Stimulated activated CD4-positive, alpha-beta T cell treated with anti-CD3 and anti-CD28 coated beads, Interleukin-1b, Interleukin-23, amount 100 ng/mL, for 1 hour (primary cell): ENCODE measurements at places on chromosomes 11 and 22.

GRCh38 chr11:68978626-68978930, 2.2 kb downstream of the MRGPRD start:
- DNase-seq: no peak

GRCh38 chr11:59223611-59224010, 10.9 kb upstream of the MPEG1 start:
- no peak for DNase-seq

DNA sequence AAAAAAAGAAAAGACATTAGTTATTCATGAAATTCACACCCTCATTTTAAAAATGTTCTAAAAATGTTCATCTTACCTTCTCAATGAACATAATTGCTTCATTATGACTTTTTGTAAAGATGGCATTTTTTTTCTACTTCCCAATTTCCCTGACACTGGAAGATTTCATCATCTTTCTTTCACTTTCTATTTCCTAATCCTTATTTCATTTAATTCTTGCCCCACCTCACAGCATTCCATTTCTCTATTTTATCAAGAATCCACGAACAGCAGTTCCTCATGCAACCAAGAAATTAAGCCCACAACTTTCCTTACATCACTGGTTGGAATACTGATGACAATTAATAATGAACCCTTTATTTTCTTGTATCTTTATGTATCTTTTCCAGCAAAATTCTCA, 1.9 kb downstream of the PATL1 start:
- no peak for DNase-seq

GRCh38 chr22:20256027-20256426, 12.1 kb downstream of the RTN4R start:
- no peak for DNase-seq

- DNase-seq: no peak
These were observed 7.1 kb upstream of the NHERF4 start for GRCh38 chr11:119178166-119178680.

DNA sequence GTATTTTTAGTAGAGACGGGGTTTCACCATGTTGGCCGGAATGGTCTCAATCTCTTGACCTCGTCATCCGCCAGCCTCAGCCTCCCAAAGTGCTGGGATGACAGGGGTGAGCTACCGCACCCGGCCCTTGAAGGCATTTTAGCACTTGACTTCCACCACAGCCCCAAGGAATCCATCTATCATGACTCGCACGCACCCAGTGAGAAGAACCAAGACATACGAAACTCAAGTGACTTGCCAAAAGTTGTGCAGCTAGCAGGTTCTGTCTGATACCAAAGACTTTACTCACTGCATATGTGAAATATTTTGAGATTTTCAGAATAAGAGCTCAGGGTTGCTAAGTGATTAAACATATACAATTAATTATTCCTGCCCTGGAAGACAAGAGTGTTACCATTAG, 21.0 kb downstream of the FLI1 start:
- DNase-seq: no peak

DNA sequence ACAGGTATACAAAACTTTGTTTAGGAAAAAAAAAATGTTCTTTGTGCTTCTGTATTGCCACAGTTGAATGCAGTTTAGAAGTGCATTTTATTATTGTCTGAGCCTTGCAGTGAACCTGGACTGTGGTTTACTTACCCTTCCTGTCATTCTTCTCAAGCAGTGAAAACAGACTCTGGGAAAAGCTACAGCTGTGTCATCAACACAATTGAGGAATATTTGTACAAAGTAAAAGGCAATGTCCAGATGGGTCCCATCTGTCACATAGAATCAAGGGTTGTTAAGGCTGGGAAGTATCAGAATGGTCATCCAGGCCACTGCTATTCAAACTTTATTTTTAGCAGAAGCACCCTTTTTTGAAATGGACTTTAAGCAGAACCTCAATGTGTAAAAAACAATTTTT, 73.3 kb downstream of the TRIM44 start:
- DNase-seq: no peak

DNA sequence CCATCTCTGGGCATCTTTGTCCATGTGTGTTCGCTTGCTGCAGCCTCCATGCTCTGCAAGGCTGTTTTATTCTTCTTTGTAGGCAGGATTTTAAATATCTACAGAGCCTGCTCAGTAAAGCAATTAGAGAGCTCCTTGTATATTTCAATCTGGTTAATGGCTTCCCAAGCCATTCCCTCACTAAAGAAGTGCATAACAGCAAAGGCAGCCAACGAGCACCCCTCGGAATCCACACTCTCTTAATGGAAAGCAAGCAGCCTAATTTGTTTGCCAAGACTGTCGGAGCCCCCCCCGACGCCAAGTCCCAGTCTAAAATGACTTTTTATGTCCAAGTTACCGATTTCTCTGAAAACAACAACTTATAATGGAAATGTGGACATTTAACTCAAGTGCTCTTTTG, 123.6 kb downstream of the ARL14EP start:
- no peak for DNase-seq

- no peak for DNase-seq
These were observed 66.9 kb downstream of the GAB2 start for GRCh38 chr11:78350646-78351165.

DNA sequence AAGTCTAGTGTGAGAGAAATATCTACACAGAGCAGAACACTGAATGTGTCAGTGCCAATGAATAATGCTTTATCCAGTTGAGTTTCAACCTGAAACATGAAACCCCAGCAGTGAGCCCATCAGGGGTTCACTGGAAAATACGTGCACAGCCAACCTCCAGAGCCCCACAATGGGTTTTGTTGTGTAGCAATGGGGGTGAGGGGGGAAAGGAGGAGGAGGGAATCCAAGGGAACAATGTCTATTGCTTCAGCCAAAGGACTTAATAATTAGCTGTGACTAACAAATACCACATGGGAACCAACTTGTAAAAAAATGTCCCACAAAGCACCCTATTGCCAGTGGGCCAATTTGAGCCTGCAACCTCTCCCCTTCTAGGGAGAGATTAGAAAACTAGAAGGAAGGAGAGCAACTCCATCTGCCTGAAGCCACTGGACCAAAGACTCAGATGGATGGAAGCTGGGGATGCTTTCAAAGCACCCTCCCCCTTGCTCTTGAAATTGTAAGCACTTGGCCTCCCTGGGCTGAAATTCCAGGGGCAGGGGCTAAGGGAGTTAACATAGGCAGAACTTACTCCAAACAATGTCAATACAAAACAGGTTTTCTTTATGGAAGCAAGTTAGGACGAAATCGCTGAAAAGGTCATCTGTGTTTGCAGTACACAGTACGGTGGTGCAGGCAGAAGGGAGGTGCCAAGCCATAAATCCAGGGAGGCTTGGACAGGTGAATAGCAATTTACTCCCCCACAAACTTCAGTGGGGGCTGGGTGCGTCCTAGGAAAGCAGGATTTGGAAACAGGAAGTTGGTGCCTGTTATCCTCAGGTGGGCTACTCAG, 99.8 kb downstream of the ARL14EP start:
- no peak for DNase-seq

- DNase-seq: no peak
These were observed 29.7 kb downstream of the GNB1L start for GRCh38 chr22:19824926-19825339.

DNA sequence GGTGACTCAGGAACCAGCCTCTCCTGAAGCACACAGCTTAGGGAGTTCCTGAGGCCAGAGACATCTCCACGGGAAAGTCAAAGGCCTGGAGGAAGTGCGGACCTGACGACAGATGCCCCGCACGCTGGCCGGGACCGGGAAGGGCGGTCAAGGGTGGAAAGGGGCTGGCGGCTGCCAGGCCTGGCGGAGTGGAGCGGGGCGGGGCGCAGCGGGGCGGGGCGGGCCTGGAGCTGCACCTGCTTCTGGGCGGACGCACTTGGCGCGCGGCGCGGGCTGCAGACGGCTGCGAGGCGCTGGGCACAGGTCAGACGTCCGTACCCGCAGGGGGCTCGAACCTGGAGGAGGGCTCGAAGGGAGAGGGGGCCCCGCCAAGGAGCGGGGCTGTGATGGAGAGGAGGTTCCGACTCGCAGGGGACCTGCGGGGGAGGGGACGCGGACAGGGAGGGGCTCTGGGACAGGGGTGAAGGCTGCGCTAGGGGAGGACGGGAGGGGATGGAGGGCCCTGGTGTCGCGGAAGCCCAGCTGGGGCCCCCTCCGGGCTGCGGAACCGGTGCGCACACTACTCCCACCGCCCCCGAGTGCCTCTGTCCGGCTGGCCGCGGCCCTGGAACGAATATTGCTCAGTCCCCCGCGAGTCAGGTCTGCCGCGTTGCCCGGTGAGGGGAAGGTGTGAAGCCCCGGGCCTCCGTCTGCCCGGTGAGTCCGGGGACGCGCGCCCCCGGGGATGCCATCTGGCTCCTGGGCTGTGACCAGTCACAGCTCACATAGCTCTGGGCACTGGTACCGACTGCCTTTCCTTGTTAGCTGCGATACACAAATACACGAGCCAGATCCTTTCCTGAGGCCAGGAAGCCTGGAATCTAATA, at the start of gene TMEM45B:
TSS of gene TMEM45B (plus strand) at position 253 of the 866 bp plus-strand sequence. CDS start 36,635 bp downstream, outside the sequence.
- no peak for DNase-seq

- no peak for DNase-seq
These were observed 631 bp upstream of the C22orf39 start for GRCh38 chr22:19448076-19448607.

DNA sequence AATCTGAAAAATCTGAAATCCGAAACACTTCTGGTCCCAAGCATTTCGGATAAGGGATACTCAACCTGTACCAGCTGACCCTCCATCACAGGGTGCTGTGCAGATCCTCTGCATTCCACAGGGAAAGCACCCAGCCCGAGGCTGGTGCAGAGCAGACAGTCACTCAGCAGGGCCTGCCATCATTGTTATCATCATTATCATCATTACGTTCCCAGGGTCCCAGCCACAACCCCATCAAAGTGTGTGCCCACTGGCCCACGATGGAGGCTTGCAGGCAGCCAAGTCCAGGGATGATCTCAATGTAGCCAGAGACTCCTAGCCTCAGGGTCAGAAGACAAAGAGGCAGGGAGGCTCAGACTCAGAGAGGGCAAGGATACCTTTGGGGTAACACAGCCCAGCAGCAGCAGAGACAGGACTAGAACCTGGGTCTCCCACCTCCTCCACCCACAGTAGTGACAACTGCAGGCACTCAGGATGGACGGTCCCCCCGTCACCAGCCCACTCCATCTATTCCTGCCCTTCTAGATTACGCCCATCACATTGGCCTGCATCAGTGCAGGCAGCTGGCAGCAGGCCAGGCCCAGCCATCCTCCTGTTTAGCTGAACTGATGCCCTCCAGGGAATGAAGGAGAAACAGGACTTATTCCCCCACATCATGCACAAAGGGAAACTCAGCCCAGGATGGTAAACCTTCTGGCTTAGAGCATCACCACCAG, 10.3 kb downstream of the GAL3ST1 start:
- no peak for DNase-seq

- no peak for DNase-seq
These were observed 148.1 kb downstream of the WNT7B start for GRCh38 chr22:45828841-45829240.

DNA sequence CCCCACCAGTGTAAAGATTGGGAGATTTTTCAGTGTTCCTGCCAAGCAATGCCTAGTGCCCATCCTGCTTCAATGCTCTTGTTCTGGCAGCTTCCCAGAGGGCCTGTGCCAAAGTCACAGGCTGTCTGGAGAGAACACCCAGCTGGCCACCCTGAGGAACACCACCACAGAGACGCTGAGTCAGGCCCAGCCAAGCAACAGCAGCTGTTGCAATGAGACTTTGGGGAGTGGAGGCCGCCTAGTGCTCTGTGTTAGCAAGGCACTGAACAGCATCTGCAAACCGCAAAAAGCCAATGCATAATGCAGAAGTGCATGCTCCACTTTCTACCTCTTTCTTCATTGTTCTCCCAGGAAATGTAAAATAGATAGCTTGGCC, 168.1 kb downstream of the NXPE2 start:
- DNase-seq: no peak

GRCh38 chr11:125036933-125037332, 26.2 kb upstream of the SLC37A2 start:
- no peak for DNase-seq

DNA sequence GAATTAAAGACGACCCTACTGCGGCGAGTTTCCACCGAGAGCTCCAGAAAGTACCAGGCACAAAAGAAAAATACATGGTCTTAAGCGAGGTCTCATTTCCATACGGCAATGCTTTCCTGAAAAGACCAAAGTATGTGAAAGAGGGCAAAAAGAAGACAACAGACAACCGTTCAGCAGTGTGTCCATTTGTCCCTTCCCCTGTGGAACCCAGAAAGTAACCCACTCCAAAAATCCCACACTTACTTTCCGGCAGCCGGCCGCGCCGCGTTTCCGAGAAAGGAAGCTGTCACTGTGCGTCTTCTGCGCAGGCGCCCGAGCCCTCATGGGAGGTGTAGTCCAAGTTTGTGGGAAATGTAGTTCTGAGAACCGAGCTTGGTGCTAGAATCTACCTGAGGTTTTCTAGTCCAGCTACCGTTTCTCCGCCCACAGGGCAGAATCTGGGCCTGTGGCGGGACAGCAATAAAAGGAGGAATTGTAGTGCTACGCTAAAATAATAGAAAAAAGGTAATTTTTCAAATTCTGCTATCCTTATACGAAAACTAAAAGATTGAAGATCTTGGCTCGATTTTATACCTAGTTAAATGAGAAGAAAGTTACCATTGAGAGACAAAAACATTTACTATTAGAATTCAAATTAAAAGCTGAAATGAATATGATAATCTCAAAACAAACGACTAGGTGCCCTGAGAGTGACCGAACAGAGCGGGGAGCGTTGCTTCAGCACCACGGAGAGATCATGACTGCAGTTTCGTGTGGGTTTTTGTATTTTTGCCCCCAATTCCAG, at the start of gene PUS3:
TSS of gene PUS3 (minus strand) at position 280 of the 784 bp plus-strand sequence. CDS start 6,922 bp downstream, outside the sequence.
- peak; percentile 63 for DNase-seq

DNA sequence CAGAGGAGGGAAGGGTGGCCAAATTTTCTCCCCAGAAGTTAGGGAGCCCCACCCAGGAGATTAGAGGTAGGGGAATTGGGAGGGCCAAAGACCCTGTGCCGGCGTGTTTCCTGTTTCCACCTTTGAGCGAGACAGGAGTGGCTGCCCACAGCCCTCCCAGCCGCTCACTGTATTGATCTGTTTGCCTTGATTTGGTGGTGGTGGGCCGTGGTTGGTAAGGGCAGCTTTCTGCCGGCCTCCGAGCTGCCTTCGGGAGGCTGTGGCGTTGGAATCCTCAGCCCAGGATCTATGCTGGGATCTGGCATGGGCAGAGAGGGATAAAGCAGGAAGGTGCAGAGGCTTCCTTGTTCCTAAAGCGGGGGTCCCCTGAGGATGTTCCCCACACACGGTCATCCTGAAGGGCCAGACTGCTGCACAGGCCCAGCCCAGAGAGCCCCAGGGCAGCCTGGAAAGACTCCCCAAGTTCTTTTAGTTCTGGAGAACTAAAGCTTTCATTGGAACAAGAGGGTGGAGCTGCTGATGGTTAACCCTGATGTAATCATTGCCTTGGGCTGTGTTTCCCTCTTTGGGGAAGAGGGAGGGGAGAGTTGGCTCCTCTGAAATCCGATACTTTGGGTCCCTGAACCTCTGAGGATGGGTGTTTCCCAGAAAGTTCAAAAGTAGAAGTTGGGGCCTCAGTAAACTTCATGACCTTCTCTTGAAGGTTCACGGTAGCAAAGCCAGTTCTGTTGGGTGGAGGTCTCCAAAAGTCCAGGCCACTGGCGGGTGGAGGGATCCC, 7.2 kb downstream of the FAM83F start:
- DNase-seq: no peak

DNA sequence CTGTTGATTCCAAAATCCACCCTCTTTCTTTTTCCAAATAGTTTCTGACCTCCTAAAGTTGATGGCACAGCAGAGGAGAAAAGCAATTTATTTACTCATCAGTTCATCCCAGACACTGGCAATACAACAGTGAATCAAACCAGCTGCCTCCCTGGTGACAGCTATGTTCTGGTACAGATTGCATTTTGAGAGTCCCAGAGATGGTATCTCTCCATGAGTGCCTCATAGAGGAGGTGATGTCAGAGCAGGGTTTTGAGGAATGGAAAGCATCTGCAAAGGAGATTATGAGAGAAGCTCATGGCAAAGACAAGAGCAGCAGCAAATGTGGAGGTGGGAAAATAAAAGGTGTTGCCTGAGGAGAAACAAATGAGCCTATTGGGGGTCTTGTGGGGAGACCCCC, 377.2 kb downstream of the MN1 start:
- DNase-seq: no peak
